NCI-H1436 (cell line): ENCODE measurements at places on chromosomes 2 and 18.

- DNase-seq: no peak
These were observed 178.1 kb downstream of the NDUFA10 start for GRCh38 chr2:239846789-239847676.

GRCh38 chr2:164114937-164115336, 379.1 kb upstream of the FIGN start:
- no peak for DNase-seq

- no peak for DNase-seq
These were observed 1.2 kb upstream of the AOX1 start for GRCh38 chr2:200584639-200585038.

DNA sequence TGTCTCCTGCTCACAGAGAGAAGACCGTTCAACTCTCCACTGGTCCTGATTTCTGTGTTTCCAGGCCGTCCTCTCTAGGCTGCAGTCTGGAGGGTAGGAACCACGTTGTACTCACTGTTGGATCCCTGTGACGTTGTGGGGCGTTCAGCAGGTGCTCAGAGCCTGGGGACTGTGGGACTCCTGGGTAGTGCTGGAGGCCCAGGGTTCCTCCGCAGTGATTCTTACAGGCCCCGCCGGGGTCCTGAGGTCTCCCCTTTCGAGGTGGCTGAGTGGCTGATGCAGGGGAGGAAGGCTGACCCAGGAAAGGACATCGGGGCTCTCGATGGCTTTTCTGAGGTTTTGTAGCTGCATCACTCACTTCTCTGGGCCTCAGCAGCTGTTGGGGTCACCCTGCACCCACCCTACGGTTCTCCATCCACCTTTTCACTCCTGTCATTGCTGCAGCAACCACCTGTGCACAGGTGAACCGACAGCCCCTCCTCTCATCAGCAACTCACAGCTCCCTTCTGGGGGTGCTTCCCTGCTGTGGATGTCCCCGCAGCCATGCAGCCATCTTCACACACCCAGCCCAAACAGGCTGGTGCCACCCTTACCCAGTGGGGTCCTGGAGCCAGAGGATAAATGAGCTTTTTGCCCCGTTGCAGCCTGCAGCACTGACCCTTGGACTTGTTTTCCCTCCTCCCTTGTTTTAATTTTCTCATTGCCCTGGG, 169.6 kb upstream of the HDAC4 start:
- DNase-seq: no peak

GRCh38 chr18:57833441-57834101, 30.5 kb upstream of the ATP8B1 start:
- DNase-seq: no peak

DNA sequence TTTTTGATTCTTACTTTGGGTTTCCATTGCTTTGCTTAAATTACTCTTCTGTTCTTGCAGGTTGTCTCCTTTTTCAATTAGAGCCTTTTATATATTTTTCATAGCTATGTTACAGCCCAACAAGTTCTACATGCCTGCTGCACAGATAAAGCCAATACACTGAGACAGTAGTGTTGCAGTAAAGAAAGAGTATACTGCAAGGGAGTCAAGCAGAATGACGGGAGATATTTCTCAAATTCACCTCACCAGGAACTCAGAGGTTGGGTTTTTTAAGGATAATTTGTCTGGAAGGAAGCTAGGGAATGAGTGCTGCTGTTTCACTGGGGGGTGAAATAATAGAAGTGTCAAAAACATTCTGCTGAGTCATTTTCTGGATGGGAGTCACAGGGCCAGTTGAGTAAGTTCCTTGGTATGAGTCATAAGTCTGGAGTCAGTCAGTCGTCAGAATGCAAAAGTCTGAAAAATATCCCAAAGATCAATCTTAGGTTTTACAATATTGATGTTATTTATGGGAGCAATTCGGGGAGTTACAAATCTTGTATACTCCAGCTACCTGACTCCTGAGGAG, 193.0 kb upstream of the RGPD4 start:
- no peak for DNase-seq

DNA sequence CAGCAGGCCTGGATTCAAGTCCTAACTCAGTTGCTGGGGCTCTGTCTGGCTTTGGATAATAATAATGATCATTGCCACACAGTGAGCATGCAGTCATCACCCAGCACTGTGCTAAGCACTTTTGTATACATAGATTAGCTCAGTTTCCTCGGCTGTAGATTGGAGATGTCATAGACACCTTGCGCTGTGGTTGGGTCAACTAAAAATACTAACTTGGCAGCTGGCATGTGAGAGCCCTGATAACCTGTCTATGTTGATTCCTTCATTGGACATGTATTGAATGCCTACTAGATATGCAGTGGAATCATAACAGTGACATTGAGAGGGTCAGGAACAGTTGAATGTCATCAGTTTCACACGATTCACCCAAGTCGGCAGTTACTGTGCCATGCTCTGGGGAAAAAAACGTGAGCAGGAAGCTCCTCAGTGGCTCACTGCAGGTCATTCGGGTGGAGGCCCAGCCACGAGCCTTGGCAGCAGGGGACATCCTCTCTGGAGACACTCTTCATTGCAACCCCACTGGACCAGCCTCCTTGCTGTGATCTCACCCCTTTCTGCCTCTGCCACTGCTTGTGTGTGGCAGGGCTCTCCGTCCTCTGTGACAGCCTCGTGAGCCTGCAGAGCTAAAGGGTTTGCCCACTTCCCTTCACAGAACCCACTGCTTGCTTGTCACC, 85.3 kb downstream of the NPAS2 start:
- no peak for DNase-seq

DNA sequence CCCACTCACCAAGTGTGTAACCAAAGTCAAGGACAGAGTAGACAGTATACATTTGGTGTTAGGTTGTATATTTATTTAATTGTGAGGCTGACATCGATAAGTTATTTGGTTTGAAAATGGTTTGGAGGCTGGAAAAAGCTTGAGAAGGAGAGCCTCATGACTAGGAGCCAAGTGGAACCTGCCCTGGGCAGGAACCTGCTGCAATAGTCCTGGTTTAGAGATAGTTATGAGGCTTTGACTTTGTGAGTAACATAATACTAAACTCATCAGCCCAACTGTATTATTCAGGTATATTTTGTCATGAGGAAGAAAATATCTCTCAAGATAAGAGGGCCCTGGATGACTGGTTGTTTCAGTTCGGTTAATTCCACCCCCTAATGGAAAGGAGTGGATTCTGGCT, 234.3 kb upstream of the CYRIA start:
- no peak for DNase-seq

DNA sequence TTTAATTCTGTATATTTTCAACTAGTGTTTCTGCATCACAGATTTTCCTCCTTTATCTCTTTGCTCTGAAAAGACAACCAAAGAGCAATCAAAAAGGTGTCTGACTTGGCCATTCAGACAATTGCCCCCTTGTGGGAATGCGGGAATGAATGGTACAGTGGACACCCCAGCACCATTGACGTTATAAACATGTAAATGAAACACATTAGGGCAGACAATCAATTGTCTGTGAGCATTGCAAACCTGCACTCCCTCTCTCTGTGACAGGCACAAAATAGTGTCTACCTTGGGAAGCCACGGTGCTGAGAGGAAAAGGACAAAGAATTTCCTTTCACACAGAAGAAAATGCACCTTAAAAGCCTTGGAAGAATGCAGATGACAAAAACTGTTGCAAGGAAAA, 8.0 kb downstream of the ZEB2 start:
- no peak for DNase-seq

DNA sequence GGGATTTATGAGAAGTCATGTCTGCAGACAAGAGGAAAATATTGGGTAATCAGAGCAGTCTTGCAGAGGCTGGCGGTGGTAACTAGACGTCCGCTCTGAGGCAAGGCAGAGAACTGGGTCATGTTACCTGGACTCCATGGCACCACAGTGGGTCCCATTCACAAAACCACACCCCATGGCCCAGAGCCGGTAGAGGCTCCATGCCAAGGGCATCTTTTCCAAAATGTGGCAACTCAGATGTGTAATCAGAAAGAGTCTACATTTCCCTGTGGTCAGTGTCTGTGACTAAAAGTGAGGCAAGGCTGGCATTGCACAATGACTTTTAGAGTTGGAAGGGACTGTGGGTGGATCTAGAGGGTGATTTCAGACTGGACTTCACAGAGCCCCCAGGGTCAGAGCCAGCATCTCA, 113.1 kb downstream of the MREG start:
- no peak for DNase-seq

DNA sequence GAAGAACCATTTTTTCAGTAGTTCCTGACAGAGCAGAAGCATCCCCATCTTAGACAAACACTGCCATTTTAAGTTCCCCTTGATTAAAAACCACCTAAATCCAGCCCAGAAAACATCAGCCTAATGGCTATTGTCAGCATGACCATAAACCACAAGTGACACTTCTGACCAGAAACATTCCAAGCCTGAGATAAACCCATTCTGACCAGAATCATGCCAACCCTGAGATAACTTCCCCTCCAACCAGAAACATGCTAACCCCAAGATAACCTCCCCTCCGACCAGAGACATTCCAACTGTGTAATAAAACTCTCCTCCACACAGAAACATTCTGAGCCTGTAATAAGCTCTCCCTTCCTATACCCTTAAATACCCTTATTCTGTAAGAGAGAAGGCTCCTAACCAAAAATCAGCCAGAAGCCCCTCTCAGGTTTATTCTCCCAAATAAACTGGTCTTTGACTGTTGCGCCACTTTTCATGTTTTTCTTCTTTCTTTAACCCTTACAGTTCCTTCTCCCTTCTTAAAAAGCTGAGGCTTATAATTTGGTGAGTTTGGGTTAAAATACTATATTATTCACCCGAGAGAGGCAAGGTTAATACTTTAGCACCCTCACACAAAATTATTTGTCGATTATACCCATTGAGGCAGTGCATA, 149.7 kb downstream of the HNMT start:
- no peak for DNase-seq

DNA sequence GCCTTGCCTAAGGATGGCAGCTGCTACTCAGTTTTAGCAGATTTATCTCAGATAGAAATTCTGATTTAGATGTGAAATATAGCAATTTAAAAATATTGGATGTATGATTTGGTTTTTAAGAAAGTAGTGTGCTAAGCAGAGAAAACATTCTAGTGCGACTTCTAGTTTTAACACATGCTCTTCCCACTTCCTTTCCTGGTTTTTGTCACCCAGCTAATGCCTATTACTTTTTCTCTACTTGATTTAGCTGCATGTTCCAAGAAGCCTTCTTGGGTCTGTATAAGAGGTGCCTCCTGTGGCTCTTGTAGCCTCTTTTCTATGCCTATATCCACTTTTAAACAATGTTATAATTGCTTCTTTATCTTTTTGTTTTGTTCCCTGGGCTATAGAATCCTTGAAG, 53.0 kb downstream of the GPD2 start:
- DNase-seq: no peak

DNA sequence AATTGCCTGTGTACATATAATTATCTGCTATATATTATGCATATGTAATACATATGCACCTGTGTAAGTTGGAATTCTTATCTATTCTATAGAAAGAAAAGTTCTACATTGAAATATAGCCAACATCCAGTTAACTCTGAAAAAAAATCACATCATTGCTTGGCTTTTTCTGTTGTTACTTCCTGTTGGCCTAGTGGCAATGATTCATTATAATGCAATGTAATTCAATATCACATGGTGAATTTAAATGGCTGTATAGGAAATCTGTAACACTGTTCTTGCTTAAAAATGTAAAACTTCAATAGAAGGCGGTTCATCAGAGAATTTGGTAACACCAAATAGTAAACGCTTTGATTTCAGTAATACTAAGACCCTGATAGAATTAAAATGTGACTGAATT, 44.5 kb upstream of the MAP4K3 start:
- no peak for DNase-seq

- no peak for DNase-seq
These were observed 35.8 kb downstream of the SLC9A4 start for GRCh38 chr2:102508863-102509262.

GRCh38 chr18:6139007-6139406, 243.7 kb upstream of the TMEM200C start:
- no peak for DNase-seq

DNA sequence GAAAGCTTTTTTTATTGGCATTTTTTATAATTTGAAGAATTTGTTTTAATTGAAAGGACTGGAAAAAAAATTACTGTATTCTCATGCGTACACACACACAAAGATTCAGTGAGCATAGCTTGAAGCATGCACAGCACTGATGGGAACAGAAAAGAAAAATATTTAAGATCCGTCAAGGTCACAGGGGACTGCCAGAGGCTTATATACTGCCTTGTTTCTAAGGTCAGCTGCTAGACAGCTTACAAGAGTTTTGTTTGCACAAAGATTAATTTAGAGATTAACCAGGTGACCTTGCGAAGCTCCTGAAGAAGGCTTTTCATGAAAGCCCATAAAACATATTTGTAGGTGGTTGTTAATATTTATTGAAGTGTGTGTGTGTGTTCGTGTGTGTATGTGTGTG, 396.3 kb downstream of the TRIB2 start:
- no peak for DNase-seq

GRCh38 chr2:182062329-182062972, 76.8 kb downstream of the PPP1R1C start:
- DNase-seq: no peak

- no peak for DNase-seq
These were observed 16.0 kb downstream of the SLC4A5 start for GRCh38 chr2:74327199-74327598.

DNA sequence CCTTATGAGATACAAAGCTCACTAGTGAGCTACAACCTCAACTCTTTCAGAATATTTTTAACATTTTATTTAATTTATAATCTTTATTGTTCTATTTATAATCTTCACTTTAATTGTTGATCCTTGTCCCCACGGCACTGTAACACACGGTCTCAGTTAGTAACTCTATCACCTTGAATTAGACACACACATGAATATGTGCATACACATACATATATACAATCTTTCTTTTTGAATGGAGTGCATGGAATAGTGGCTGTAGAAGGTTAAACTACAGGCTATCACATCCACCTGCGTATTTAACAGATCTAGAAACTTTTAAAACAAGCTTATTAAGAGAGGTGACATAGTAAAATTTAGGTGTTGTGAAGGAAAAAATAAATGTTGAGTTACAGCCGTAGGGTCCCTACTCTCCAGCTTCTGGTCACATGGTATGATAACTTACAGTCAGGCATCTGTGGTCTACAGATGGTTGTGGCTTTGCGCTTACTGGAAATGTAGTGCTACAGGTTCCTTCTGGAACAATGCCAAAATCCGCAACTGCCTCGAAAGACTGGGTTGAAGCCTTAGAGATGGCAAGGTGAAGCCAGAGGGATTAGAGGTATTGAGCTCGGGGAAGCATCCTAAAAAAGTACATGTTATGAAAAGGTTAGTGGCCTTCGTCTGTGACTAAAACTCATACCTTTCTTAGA, 1324.1 kb upstream of the SLC39A10 start:
- no peak for DNase-seq

GRCh38 chr2:127707890-127708648, 6.8 kb downstream of the SFT2D3 start:
- DNase-seq: no peak

DNA sequence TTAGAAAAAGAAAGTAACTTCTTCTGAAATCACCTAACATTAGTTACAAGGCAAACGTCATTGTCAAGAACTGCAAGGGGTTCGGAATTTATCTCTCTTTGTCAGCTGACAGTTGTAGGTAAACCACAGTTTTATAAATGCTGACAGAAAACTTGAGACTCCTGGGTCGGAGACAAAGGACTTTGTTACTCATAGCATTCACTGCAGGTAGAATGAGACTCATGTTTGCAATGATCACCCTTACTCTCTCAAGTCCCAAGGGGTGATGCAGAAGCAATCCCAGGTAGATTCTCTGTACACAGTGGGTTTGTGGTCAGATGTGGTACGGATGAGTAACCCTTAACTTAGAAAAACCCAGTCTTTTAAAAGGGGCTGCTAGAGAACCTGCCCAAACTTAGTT, 757.8 kb downstream of the TRIB2 start:
- DNase-seq: no peak

GRCh38 chr2:119910566-119910965, 102.3 kb upstream of the EPB41L5 start:
- DNase-seq: no peak
